Fibroblast of upper back skin (primary cell): ENCODE measurements at places on chromosomes 2 and 18.

GRCh38 chr2:1979138-1979537 is 234.8 kb upstream of the PXDN start:
- DNase-seq = no peak

DNA sequence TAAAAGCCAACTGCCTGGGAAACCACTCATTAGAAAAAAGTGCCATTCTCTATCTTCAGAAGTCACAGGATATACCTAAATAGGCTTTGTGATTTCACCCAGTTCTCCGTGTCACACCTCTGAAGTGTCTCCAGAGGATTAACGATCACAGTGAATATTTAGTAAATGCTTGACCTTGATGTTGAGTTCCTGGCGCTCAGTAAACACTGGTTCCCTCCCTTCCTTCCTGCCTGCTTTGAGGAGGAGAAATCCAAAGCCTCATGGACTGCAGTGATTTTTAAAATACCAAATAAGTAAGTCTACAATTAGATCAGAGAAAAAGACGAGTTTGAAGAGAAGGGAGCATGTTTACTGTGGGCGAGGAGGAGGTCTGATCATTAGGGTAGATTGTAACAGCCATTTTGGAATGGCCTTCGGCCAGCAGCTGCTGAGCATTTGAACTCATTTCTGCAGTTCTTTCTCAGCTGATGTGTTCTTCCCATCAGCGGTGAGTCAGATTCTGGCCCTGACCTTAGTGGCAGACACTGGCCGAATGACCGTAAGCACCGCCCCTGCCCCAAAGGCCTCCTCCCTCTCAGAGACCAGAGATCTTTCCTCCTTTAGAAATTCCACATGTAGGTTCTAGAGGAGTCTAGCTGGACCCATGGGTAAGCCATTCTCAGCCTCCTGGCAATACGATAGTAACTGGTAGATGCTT is 62.1 kb upstream of the SLC16A14 start:
- DNase-seq = peak; percentile 49

- peak; percentile 13 for DNase-seq
Observed at GRCh38 chr2:101041413-101041812, 39.3 kb downstream of the RPL31 start.

DNA sequence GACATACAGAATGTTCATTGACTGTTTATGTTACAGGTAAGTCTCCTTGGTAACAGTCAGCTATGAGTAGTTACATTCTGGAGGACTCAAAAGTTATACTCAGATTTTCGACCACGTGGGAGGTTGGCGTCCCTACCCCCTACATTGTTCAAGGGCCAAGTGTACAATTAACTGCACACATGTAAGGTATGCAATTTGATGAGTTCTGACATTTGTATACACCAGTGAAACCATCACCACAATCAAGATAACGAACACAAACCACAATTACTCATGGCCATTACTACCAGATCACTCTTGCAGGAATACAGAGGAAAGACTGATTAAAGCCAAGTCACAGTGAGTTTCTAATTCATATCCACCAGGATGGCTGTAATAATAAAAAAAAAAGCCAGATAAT is 39.6 kb upstream of the LDLRAD4 start:
- DNase-seq = no peak

DNA sequence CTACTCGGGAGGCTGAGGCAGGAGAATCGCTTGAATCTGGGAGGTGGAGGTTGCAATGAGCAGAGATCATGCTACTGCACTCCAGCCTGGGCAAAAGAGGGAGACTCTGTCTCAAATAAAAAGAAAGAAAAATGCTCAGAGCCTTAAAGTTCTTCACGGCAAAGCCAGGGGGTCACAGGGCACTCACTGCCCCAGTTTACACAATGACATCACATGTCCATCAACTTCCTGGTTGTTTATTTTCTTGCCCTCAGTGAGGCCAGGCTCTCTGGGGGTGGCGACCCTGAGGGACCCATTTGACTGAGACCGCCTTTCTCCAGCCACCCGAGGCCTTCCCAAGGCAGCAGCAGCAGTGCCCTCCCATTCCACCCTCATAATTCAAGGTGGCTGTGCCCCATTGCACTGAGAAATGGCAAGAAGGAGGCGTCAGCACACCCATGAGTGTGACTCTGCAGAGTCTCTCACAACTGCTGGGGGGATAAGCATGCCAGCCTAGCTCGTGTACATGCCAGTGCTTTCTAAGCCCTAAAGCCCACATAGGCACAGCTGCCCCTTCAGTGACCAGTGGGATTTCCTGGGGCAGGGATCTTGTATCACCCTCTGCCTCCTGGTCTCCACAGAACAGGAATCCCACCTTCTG is 50.0 kb downstream of the SFXN5 start:
- no peak for DNase-seq

DNA sequence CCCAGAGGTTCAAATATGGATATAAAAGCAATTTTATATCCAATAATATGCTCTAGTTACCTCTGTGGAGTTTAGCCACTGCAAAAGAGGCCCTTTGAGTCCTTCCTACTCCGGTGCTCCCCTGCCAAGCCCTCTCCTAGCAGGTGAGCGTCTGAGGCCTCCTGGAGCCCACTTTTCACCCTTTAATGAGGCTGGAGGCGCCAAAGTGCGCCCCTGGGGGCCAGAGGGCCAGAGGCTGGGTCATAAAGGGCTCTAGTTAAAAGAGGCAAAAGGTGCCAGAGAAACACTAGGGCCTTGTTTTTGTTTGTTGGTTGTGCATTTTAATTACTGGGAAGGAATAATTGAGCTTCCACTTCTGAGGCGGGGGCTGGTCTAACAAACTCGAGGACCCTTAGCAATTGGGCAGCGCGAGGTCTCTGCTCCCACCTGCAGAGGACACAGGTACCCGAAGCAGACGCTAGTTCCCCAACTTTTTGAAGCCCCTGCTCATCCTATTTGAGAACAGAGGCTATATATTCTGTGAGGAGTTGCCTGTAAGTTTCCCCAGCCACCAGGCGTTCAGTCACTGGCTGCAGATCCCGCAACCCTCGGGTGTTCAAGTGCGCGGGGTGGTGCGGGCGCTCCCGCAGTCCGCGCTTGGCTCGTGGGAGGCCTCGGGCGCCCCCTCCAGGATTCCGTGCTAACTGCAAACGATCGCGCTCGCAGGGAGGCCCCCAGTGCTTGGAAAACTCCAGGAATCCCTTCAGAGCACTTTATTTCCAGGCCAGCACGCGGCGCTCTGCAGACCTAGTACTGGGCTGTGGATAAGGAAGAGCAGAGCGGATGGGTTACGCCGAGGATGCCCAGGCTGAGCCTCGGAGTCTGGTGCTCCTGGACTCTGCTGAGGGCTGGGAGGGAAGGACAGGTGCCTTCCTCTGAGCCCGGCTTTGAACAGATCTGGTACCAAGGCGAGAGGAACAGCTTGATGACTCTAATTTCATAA is 14.1 kb downstream of the MSGN1 start:
- DNase-seq = peak; percentile 73

- no peak for DNase-seq
Observed at GRCh38 chr2:46518861-46519260, 39.5 kb downstream of the TMEM247 start.

DNA sequence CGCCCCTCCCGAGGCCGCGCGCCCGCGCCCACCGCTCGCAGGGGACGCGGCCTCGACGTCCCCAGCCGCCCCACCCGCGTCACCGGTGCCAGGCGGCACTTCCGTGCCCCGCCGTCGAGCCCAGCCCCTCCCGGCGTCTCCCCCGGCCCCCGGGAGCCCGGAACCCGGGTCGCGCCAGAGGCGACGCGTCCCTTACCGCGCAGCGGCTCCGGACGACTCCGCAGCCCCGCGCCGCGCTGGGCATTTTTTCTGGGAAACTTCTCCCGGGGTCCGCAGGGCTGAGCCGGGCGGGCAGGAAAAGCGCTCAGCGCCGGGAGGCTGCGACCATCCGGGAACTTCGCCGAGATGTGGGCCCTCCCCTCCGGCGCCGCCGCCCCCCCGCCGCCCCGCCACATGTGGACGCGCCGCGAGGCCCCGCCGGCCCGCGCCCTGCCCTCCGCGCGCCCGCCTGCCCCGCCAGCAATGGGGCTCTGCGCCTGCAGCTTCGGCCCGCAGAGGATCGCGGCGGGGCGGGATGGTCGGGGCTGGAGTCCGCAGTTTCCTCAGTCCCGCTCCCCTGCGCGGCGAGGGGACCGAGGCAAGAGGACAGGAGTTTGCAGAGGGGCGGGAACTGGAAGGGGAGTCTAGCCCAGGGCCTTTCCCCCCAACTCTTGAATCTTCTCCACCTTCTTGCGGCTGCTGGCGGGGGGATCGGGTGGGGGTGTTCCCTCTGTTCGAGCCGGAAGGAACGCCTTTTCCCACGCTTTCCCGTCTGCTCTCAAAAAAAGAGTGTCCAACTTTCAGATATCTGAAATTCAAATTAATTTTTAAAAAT is 81.5 kb downstream of the CHRNA1 start:
- DNase-seq = peak; percentile 71

- no peak for DNase-seq
Observed at GRCh38 chr18:59737776-59738300, 40.6 kb upstream of the CCBE1 start.

- no peak for DNase-seq
Observed at GRCh38 chr18:79056827-79057367, 12.3 kb upstream of the ATP9B start.

DNA sequence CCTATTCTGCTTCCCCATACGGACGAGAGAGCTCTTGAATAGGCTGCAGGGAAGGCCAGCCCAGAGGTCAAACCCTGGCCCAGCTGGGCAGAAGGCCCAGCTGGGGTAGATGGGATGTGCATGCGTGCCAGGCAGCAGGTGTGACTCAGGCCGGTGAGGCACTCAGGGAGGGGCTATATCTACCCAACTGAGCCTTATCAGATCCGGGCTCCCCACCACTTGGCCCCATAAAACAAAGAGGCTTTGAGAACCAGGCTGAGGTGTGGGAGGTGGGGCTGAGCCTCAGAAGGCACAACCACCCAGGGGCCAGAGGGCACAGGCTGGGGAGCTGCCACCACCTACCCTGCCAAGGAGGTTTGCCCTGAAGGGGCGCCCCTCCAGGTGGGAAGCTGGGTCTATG is 8.0 kb upstream of the CFAP65 start:
- DNase-seq = no peak

GRCh38 chr2:120854766-120855530 is 119.3 kb downstream of the GLI2 start:
- no peak for DNase-seq

- no peak for DNase-seq
Observed at GRCh38 chr2:23484275-23484674, 99.3 kb downstream of the KLHL29 start.

- no peak for DNase-seq
Observed at GRCh38 chr18:13039806-13040205, 48.6 kb downstream of the CEP192 start.

GRCh38 chr2:38454081-38454480 is 77.0 kb upstream of the ATL2 start:
- DNase-seq = no peak

DNA sequence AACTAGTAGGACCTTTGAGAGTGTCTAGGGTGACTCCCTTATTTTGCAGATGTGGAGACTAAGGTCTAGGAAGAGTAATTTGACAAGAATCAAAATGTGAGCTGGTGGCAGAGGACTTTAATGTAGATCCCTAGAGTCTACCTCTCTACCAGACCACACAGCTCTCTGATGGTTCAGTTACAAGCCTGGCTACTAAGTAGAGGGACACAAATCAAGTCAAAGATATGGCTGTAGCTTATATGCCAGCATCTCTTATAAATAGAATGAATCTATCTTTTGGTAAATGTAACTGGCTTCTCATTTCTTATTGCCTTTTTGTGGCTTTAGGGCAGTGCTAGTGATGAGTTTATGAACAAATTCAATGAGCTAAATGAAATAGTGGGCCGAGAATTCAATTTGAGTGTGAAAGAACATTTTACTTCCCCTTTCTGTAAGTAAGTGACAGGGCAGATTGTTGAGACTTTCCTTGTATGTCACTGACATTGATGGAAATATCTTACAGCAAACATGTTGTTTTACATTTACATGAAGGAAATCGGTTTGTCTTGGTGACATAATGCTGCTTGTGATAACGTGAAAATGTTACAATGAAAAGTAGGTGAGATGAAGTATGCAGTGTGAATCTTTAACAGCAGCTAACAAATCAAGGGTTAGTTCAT is 28.3 kb downstream of the CSRNP3 start:
- no peak for DNase-seq

DNA sequence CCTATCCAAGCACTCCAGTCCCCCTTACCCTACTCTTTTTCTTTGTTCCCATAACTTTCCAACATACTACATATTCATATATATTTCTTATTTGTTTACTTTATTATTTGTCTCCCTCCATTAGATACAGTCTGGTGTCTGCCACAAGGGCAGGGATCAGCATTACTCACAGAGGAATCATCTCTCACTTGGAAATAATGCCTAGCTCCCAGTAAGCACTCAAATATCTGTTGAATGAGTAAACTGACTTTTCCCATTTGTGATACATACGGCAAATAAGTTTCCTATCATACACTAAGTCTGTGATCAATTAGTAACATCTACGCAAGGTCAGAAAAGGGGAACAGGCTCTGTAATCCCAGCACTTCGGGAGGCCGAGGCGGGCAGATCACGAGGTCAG is 18.7 kb downstream of the C1D start:
- DNase-seq = peak; percentile 74

DNA sequence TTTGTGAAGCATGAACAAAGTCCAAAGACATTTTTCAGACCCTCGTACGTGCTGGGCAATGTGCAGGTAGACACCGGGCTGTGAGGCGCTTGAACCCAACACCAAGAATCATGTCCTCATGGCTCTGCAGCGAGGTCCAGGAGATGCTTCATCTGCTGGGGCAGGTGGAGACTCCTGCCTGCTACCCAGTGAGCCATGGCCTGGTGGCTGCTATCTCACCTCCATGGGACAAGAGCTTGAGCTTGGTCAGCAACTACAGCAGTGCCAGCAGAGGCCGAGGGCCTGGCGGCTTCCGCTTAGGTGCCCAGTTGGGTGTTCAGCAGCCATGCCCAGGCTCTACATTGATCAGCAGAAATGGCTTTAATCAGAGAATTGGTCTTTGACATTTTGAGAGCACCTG is 281.0 kb upstream of the HS6ST1 start:
- DNase-seq = no peak

DNA sequence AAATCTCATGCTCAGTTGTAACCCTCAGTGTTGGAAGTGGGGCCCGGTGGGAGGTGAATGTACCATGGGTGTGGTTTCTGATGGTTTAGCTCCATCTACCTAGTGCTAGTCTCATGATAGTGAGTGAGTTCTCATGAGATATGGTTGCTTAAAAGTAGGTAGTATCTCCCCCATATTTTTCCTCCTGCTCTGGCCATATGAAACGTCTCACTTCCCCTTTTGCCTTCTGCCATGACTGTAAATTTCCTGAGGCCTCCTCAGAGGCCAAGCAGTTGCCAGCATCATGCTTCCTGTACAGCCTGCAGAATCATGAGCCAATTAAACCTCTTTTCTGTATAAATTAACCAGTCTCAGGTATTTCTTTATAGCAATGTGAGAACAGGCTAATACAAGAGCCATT is 62.8 kb upstream of the RNF152 start:
- no peak for DNase-seq
